ENCODE measurements at places on chromosomes 7 and 10.

- no peaks in the 10 kb centered on the region for H3K27me3 ChIP-seq
- H3K4me1 ChIP-seq, result peaks cover 13% of the 10 kb centered on the region
- no peaks in the 10 kb centered on the region for H3K36me3 ChIP-seq
- no peak overlapping the region for H3K27ac ChIP-seq
- H3K4me3 ChIP-seq, result no peak overlapping the region
Observed at GRCh38 chr7:69959789-69960499, 361.7 kb downstream of the AUTS2 start.

DNA sequence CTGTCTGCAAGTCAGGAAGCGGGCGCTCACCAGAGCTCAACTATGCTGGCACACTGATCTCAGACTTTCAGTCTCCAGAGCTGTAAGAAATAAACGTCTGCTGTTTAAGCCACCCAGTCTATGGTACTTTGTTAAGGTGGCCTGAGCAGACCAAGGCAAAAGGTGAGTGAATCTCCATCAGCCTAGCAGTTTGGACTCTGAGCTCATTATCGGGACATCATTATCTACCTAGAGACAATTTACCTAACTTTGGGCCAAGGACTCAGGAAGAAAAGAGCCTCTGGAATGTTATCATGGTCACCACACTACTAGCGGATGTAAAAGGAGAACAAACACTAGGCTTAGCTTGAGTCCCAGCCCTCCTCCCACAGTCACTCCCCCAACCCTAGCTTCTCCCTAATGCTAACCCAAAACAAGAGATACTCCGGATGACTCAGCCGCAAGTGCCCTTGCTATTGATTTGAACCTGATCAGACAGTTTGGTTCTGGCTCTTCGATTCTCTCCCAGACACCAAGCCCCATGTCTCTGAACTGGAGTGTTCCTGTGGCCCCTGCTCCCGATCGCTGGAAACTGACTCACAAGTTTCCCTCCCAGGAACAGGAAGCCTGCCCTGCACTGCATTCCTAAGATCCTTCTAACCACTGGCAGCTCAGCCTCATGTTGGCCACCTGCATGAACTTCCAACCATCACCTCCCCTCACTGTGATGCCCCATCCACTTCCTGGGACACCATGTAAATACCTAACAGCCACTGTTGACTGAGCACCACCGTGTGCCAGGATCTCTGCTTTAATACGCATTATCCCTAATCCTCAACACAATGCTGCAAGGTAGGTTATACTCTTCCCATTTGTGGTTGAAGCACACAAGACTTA lies 34.5 kb downstream of the CREB3L2 start:
- H3K36me3 ChIP-seq, result no peaks in the 10 kb centered on the region
- H3K4me3 ChIP-seq, result no peak overlapping the region
- H3K27ac ChIP-seq, result no peak overlapping the region
- no peak for DNase-seq

DNA sequence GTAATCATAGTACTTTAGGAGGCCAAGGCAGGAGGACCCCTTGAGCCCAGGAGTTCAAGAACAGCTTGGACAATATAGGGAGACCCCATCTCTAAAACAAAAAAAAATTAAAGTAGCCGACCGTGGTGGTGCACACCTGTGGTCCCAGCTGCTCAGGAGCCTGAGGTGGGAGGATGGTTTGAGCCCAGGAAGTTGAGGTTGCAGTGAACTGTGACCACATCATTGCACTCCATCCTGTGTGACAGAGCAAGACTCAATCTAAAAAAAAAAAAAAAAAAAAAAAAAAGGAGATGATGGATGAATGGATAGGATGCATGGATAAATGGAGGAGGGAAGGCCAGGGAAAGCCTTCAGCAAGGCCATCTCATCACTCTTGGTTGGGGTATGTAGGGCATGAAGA lies 33.4 kb upstream of the BMPR1A start:
- no peak overlapping the region for H3K27ac ChIP-seq
- no peaks in the 10 kb centered on the region for H3K4me1 ChIP-seq
- no peaks in the 10 kb centered on the region for H3K36me3 ChIP-seq
- DNase-seq, result no peak
- H3K4me3 ChIP-seq, result no peak overlapping the region

DNA sequence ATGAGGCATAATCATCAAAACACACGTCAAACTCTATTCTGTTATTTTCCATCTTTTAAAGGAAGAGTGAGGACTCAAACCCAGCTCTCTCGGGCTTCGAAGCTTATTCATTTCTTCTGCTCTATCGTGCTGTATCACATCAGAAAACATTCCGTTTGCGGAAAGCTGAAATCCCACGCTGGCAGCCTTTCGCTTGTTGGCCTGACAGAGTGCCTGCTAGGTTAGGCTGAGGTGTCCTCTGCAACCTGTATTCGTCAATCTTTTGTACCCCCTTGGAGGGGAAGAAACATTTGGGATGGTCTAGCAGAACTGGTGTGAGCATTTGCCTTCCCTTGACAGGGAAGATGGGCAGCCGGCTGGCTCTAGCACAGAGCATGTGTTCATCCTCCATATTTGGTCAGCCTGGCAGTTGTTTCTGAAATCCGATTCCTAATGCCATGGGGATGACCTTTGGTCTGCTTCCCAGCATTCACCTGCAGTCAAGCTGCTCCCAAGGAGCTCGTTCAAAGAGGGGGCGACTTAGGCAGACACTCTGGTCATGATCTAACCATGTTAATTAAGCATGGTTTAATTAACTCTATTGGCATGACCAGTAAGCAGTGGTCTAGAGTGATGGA lies 55.2 kb downstream of the TACC2 start:
- H3K36me3 ChIP-seq, result no peaks in the 10 kb centered on the region
- H3K27me3 ChIP-seq, result no peaks in the 10 kb centered on the region
- no peak overlapping the region for H3K4me3 ChIP-seq
- DNase-seq, result peak; percentile 50

- H3K4me1 ChIP-seq, result no peaks in the 10 kb centered on the region
- H3K36me3 ChIP-seq, result no peaks in the 10 kb centered on the region
- no peak overlapping the region for H3K4me3 ChIP-seq
- no peak for DNase-seq
- H3K27ac ChIP-seq, result no peak overlapping the region
- H3K27me3 ChIP-seq, result no peaks in the 10 kb centered on the region
Observed at GRCh38 chr7:68619526-68619925, 978.7 kb upstream of the AUTS2 start.

DNA sequence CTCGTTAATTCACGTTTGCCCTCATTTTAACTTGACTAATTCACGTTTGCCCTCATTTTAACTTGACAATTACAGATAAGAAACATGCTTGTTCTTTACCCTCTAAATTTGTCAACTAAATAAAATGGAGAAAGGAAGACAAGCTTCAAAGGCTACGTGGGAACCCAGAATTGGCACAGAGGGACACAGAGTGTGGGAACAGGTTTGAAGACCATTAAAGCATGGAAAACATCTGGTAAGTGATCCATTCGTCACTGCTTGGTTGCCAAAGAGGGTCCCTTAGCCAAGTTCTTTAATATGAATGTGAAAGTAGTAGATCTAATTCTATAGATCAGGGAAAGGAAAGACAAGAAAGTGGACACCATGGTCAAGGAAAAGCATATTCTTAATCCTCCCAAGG lies 57.2 kb downstream of the ITIH5 start:
- no peaks in the 10 kb centered on the region for H3K27me3 ChIP-seq
- H3K27ac ChIP-seq, result no peak overlapping the region
- no peaks in the 10 kb centered on the region for H3K4me1 ChIP-seq
- DNase-seq, result no peak

DNA sequence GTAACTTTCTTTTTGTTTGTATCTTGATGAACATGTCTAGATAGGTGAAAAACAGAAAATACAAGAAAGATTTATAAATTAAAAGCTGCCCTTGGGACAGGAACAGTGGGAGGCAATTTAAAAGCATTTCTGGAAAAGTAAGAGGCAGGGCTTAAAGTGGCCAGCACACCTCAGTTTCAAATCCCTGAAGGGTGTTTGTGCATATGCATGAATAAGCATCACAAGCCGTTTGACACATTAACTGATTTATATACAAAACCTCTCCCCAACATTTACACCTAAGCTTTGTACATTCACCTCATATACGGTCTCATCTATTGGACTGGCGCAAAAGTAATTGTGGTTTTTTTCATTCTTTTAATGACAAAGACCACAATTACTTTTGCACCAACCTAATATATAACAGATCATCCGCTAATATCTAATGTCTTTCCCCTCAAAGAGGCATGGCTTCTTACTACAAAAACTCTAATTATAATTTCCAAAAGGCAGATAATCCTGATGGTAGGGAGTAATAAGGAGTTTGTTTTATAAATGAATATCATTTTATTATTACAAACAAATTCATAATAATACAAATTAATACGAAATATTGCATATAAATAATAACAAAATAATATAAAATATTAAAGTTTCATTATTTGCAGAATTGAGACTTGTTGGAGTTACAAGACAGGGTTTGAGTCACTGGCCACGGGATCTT lies 48.3 kb downstream of the LRGUK start:
- no peak overlapping the region for H3K27ac ChIP-seq
- no peak for DNase-seq
- peaks cover 7% of the 10 kb centered on the region for H3K4me1 ChIP-seq
- H3K36me3 ChIP-seq, result no peaks in the 10 kb centered on the region
- no peaks in the 10 kb centered on the region for H3K27me3 ChIP-seq

DNA sequence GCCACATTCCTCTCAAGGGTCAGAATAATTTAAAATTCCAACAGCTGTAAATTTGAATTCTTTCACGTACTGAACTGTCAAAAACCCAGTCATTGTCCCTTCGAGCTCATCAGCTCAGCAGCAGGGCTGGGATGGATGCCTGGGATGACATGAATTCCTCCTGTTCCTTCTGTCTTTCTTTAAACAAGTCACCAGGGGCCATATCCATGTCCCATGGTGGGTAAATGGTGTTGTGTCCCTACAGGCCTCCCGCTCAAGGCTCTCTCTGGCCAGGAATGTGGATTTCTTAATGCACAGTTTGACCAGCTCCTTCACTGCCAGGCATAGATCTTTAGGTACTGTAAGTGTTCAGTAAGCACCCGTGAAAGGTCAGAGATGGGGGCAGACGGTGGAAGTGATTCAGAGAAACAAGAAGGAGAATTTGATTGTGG lies 13.8 kb upstream of the TECPR1 start:
- peaks cover 26% of the 10 kb centered on the region for H3K36me3 ChIP-seq
- H3K4me1 ChIP-seq, result no peaks in the 10 kb centered on the region
- H3K27ac ChIP-seq, result peak overlapping the region; percentile 4
- H3K4me3 ChIP-seq, result no peak overlapping the region

DNA sequence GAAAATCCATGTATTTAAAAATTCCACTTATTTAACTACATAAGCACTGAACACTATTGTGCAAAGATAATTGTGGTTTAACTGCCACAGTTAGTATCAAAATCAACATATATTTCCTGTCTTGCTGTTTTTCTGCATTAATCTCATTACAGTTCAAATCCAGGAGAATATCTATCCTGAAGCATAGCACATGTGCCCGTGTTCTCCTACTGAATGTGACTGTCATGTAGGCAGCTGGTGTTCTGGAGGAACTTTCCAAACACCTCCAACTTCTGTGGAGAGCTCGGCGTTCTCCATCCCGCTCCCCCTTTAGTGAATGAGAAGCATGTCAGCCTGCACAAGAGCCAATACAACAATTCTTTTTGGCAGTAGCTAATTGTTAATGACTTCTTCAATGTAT lies 76.4 kb upstream of the IKZF1 start:
- DNase-seq, result no peak
- H3K4me1 ChIP-seq, result no peaks in the 10 kb centered on the region
- no peak overlapping the region for H3K27ac ChIP-seq
- no peak overlapping the region for H3K4me3 ChIP-seq
- H3K36me3 ChIP-seq, result no peaks in the 10 kb centered on the region

DNA sequence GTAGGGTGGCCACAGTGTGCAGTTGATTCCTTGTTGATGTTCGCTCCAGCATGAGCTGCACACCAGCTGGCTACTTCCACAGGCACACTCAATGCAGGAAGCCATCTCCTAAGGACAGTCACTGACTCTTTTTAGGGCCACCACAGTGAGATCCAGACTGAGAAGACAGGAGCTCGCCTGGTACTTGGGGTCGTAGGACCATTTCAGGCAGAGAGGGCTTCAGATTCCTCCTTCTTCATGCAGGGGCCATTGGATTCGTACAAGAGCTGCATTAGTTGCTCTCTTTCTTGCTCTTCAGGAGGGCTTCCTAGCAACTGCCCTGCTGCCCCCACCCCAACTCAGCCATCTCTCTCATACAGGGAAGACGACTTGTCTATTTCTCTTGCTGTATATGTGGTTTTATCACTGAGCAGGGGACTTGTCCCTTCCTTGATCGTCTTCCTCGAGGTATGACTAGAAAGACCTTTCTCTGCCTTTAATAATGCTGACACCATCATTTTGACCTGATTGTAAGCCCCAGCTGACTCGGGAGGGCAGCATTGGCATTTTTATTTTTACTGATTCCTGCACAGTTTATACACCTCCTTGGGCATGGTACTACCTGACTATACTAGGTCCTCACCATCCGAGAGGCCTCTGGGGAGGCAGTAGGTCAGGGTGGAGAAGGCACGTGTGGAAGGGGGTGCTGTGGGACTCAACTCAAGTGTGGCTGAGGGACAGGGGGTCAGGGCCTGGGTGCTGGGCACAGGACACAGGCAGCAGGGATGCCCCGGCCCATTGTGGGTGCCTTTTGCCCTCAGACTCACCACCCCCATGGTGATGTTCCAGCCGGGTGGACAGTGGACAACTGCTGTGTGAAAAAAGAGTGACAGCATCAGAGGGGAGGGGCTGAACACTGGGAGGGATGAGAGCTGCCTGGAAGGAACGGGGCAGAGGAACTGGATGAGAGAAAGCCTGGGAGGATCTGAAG lies 136.7 kb upstream of the ZNF746 start:
- H3K4me3 ChIP-seq, result no peak overlapping the region
- DNase-seq, result no peak

DNA sequence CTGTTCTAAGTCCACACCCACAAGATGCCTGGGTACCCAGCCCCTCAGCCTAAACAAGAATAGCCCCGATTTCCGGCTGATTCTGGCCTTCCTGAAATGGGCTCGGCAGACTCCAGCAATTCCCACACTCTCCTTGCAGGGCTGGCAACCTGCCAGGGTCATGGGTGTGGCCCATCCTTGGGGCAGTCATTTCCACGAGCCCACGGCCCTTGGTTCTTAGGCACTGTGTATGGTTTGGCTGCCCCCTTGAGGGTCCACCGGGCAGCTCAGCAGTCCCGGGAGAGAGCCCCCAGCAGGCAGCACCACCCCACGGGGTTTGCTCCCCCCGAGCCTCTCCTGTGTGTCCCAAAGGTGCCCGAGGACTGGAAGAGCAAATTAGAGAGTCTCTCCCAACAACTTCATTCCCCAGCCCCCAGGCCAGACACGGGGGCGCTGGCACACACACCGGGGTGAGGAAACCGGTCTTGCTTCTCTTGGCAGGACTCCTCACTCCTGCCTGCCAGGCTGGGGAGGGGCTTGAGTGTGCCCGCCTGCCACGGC lies 142.2 kb downstream of the EMX2 start:
- H3K36me3 ChIP-seq, result no peaks in the 10 kb centered on the region
- DNase-seq, result no peak
- H3K4me1 ChIP-seq, result no peaks in the 10 kb centered on the region
- no peak overlapping the region for H3K4me3 ChIP-seq

DNA sequence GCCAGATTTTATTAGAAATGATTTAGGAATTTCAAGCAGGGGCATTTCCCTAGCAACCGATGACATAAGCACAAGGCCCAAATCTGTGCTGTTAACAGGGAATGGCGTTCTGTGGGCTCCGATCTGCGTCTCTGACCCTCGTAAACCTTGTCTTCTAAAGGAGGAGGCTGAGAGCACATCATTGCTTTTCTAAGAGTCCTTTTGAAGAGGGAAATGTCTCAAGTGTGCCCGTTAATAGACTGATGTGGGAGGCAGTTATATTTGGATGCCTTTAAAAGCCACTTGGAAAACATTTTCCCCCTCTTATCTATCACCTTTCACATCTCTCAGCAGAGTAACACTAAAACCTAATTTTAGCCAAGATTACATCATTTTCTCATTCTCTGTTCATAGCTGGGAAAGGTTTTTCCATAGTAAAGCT lies 424.1 kb upstream of the GALNT17 start:
- no peaks in the 10 kb centered on the region for H3K27me3 ChIP-seq
- H3K4me3 ChIP-seq, result no peak overlapping the region
- peaks cover 11% of the 10 kb centered on the region for H3K4me1 ChIP-seq
- no peaks in the 10 kb centered on the region for H3K36me3 ChIP-seq

Data from neuronal stem cell (in vitro differentiated cells).